ENCODE measurements at places on chromosomes 7 and 10. TPM values are rescaled to one million over a fixed set of nuclear protein-coding genes. Genes with fewer than 3 reads are reported as not detected.

- no peak for DNase-seq
Measured at GRCh38 chr7:70668606-70669358, 463.2 kb upstream of the GALNT17 start.

- DNase-seq, result no peak
Measured at GRCh38 chr7:28580665-28581064, 168.3 kb downstream of the CREB5 start.

CAMK1D gene
- 47.3 TPM for total RNA-seq

DNA sequence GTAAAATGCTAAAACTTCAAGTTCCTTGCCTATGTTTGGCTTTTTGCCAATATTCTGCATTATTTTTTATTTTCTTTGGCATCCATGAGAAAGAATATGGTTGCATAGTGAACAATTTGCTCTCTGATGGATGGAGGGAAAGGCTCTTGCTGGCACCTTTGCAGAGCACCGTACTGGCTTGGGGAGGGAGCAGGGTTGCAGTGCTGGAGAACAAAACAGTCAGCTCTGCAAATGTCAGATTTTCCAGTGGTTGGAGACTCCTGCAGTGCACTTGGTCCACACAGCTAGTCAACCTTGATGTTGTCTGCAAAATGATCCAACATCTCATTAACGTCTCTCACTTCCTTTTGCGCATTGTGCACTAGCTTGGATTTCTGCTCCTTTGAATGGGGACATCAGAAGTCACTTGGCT, 100.8 kb downstream of the ANLN start:
- DNase-seq, result no peak

- DNase-seq, result no peak
Measured at GRCh38 chr10:43605850-43606322, 352 bp upstream of the ZNF485 start.

Data from T-helper 17 cell (primary cell).